ENCODE measurements at places on chromosomes 16 and 17.

GRCh38 chr16:16867973-16868372, 489.0 kb downstream of the NPIPA7 start:
- DNase-seq, result no peak

DNA sequence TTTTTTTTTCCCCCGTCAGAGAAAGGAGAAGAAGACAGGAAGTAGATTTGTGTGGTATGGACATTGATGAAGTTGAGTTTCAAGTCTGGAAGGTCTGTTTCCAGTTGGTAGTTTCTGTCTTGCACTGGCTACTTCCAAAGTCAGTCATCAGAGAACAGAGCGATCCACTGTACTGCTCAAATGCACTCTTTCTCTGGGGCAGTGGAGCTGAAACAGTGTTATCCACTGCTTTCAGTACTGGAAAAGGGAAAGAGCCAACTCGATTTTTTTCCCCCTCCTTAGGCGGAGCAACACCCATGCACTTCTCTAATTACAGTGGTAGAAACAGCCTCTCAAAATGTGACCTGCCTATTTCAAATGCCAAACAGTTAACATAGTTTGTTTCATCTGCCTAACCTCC, 7.4 kb downstream of the PRKCA start:
- DNase-seq, result no peak

GRCh38 chr17:67830440-67830839, 5.1 kb downstream of the BPTF start:
- no peak for DNase-seq

GRCh38 chr17:57210972-57211411, 45.3 kb upstream of the MSI2 start:
- no peak for DNase-seq

- DNase-seq, result no peak
Measured at GRCh38 chr16:84635702-84636101, 12.6 kb upstream of the KLHL36 start.

DNA sequence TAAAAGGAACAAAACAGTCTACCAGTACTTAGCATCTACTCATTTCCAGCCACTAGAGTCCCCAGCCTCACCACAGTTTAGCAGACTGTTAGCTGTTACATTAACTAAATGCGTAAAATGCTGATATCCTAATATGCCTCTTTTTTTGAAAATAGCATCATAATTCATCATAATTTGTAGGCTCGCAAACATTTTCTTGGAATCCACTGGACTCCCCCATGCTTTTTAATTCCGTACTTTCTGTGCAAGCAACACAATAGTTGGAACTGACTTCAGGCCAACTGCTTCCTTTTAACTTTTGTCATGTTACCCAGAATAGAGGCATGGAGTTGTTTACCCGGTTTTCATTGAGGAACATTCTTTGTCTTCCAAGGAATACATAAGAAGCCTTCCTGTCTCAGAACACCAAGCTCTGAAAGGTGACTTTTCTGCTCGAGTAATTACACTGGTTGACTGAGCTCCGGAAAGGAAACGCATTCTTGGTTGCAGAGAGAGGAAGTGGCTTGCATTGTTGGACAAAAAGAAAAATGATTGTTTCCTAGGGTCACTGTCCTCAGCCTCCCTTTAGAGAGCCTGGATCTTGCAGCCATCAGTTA, 30.9 kb upstream of the SEC14L1 start:
- DNase-seq, result no peak

DNA sequence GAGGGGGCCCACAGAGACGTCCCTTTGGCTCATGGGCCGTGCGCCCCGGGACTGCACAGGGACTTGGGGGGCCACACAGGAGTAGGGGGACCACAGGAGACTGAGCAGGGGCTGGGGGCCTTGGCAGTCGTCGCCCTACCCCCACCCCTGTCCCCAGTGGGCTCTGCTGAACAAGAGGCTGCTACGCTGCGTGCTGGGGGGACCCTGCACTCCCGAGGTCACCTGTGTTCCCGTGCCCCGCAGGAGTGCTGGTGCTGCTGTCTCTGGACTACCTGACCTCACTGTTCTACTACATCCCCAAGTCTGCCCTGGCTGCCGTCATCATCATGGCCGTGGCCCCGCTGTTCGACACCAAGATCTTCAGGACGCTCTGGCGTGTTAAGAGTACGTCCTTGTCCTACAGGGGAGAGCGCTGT, 14.4 kb upstream of the RNF213 start:
- no peak for DNase-seq

GRCh38 chr17:37493249-37494027, 3.7 kb downstream of the DUSP14 start:
- no peak for DNase-seq

DNA sequence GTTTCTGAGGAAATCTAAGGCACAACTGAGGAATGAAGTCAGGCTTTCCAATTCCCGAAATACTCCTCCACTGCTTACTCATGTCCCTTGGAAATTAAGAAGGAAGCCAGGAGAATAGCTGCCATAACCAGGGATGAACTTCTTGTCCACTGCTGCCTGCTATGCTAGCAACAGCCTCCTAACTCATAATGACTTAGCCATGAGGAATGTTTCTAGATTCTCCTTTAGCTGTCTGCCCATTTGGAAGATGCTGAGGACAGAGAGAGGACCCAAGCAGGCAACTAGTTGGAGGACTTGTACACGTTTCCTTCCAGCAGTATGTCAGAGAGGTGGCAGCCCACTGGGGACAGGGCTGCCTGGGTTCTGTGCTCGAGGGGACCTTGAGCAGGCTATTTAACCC, 939 bp upstream of the CCL2 start:
- no peak for DNase-seq

DNA sequence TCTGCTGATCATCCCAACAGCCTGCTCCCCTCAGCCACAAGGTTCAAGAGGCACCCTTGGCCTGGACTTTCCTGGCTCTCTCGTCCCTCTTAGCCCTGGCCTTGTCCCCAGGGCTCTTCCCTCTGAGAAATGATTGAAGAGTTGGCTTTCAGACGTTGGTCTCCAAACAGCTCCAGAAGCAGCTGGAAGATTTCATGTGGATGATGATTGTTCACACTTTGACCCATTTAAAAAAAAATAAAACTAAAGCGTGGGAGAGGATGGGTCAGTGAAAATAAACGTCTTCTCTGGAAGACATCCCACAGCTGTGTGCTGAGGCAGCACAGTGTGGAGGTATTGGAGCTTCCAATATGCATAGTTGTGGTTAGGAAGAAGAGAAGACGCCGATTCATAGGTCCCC, 54.7 kb upstream of the CDH11 start:
- no peak for DNase-seq

DNA sequence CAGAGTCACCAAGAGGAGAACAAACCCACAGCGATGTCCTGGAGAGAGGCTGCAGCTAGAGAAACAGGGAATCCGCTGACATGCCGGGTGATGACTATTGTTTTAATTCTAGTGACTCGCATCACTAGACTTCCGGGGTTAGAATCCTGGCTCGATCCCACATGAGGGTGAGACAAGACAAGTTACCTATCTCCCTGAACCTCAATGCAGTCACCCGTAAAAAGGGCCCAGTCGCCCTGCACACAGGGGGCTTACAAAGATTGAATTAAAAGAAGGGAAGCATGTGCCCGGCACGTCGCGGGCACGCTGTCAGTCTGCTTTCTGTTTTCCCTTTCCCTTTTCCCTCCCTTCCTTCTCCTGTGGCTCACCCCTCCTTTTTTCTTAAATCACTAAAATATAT, 212.9 kb upstream of the FOXF1 start:
- DNase-seq, result peak; percentile 28

DNA sequence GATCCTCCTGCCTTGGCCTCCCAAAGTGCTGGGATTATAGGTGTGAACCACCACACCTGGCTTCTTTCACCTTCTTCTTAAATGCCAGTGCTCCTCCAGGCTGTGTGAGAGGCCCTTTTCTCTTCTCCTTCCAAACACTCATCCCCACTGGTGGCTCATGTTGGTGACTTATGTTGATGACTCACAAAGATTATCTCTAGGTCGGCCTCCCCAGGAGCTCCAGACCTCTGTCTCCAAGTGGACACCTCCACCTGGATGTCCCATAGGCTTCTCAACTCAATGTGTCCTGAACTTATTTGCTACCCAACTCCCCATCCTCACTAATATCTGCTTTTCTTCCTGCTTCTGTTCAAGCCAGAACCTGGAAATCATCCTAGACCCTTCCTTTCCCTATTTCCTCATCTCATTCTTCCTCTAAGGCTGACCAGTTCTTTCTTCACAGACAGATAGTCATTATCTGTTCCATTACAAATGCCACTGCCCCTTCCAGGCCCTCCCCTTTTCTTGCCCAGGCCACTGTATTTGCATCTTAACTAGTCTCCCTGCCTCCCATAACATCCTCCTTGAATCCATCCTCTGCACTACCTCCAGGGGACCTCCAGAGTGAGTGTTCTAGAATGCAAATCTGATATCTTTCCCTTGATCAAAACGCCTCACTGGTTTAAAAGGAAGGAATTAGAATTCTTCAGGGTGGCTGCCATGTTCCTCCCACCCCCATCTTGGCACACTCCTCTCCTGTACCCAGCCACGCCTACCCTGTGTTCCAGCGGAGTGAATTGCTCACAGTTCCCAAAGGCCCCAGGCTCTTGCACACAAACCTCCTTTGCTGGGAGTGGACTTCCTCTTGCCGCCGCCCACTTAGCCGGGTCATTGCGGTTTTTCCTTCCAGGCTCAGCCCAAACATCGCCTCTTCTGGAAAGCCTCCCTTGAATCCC, 34.8 kb upstream of the FBXO47 start:
- no peak for DNase-seq

DNA sequence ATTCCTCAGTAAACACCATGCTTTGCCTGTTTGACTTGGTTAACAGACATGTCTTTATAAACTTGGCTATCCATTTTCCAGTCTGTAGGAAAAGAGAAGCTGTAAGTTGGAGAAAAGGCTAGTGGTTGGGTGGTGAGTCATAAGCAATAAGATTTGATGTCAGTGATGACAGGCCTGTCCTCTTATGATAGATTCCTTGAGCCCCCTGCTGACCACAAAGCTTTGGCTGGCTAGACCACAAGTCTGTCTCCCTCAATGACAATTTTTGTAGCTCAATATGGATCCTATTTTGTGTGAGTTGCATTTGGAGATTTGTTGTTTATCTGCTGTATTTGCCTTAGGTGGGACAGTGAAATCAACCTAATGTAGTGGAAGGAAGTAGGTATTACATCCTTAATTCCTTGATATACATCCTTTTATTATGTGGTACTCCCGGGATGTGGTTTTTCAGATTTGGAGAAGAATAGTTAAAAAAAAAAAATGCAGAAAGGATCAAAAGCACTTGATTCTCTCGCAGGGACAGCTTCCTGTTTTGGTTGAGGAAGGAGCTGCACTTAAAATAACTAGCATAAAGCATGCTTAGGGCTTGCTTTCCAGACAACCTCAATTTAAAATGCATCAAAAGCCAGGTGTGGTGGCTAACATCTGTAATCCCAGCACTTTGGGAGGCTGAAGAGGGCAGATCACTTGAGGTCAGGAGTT, 67.4 kb downstream of the SIAH1 start:
- no peak for DNase-seq

DNA sequence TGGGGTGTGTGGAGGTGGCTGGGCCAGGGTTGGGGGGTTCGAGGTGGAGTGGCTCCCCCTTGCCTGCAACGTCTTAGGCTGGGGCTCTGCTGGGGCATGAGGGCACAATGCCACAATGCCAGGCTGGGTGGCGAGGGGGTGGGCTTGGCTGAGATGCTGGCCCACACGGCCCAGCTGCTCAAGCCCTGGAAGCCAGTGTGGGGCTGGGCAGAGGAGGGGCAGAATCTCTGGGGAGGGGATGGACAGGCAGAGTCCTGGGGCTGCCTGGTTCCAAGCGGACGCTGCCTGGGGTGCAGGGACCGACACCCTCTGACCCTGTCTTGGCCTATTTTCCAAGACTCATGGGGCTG, 37.5 kb upstream of the SSTR5 start:
- no peak for DNase-seq

- DNase-seq, result no peak
Measured at GRCh38 chr16:23691483-23692189, 12.9 kb downstream of the PLK1 start.

- no peak for DNase-seq
Measured at GRCh38 chr17:36993227-36993626, 44.5 kb downstream of the AATF start.

DNA sequence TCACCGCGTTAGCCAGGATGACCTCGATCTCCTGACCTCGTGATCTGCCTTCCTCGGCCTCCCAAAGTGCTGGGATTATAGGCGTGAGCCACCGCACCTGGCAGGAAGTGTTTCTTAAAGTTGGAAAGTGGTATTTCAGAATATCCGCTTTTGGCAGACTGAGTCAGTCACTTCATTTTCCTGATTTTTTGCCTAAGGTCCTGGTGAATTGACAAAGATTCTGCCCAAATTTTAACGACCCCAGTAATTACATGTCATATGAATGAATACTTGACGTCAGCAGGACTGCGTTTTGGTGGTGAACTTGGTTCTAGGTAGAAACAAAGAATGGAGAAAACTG, 4.5 kb upstream of the BRCA1 start:
- no peak for DNase-seq

- no peak for DNase-seq
Measured at GRCh38 chr16:13935408-13935807, 15.5 kb downstream of the ERCC4 start.

- peak; percentile 74 for DNase-seq
Measured at GRCh38 chr17:39671651-39672521, 3.6 kb downstream of the PNMT start.

DNA sequence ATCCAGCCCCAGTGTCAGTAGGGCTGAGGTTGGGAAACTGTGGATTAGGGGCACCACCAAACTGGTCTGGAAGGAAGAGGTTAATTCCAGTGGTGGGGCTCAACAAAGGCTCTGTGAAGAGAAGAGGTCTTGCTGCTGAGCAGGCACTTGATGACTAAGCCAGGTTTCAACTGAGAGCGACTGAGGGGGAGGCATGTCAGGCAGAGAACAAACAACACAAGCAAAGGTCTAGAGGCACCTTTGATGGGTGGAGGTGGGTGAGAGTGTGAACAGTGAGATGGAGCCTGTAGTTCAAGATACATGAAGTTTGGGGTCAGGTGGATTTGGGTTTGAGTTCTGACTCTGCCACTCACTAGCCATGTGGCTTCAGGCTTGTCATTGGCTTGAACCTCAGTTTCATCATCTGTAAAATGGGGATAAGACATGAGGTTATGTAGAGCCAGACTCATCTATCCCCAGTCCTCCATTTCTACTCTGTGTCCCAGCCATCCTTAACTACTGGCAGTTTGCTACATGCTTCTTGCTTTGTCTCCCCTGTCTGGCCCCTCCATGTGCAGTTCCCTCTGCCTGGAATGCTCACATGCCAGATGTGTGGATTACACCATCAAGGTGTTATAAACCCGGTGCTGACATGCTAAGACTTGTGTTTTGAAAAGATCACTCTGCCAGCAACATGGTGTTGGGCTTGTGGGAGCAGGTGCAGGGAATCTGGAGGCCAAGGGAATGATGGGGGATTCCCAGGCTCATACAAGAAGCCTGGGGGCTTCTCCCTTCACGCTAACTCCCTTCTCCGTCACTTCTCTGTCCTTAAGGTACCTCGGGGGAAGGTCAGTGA, 3.0 kb upstream of the RMI2 start:
- DNase-seq, result no peak

GRCh38 chr16:1775006-1775845, 2.3 kb upstream of the MRPS34 start:
- DNase-seq, result no peak
